Muscle of leg (tissue), 16 donors: ENCODE measurements at places on chromosomes 12 and 14.
A peak's percentile ranks its signal among the peaks of the same experiment; 100 is the strongest.

DNA sequence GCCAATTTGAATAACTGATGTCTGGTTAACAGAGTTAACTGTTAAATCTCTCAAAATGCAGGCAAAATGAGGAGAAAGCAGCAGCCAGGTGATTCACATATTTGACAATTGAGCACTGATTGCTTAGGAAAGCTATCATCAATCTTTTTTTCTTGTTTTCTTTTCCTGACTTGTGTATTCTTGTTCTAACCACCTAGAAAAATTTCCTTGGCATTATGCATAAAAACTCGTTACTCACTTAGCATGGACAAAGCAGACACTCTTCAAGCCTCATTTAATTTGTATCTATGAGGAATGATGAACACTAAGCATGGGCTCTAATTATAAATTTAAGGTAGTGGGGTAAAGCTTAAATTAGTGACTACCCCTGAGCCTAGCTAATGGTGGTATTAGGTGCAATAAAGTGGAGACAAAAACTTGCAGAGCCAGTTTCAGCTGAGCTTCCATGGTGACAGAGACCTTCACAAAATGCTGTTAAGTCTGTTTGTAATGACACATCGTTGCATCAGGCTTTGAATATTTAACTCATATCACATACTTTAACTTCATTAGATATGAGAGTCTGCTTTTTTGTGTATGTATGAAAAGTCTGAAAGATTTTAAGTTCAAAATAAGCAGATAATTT lies 52.0 kb downstream of the RASSF9 start:
- DNase-seq, result no peak

- no peak for DNase-seq
Measured at GRCh38 chr14:38547961-38548490, 292.1 kb upstream of the CLEC14A start.

DNA sequence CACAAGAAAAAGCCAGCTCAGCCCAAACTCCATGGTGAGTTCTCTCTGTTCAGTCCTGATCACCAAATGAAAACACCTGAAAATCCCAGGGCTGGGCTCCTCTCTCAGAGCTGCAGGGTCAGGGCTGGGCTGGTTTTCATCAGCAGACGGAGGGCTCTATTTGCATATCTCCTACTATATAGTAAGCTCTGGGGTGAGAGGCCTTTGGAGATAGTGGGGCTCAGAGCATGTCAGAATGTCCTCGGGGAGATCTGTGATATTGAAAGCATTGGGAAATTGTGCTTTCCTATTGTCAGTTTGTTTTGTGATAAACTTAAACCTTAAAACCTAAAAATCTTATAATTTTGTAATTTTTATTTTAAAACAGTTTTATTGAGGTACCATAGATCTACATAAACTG lies 742.6 kb downstream of the TMEM121 start:
- no peak for DNase-seq

DNA sequence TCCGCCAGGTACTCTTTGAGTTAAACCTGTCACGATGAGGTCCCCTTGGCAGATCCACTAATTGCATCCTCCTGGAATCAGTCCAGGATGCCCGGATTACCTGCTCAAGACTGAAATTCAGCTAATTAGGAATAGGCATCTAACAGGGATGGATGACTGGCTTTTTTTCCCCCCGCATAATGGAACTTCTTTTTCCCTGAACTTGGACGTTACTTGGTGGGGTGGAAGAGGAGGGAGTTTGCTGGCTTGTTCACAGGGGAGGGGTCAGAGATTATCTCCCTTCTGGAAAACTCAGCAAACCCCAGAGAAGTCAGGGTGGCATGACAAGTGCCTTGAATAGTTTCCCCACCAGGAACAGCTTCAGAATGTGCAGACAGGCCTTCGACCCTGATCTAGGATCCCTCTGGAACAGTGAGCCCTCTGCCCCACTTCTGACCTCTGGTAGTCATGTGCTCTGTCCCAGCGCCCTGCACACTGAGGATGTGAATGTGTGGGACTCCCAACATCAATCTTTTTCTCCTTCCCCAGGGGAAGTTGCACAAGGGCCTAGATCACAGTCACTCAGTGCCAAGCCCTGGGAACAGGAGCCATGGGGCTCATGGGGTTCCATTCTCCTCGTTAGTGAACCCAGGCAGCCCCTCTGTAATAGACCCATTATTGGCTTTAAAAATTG lies 142.5 kb downstream of the SMOC1 start:
- no peak for DNase-seq

- peak; percentile 86 for DNase-seq
Measured at GRCh38 chr12:54030889-54031471, 1.9 kb upstream of the HOXC5 start.

DNA sequence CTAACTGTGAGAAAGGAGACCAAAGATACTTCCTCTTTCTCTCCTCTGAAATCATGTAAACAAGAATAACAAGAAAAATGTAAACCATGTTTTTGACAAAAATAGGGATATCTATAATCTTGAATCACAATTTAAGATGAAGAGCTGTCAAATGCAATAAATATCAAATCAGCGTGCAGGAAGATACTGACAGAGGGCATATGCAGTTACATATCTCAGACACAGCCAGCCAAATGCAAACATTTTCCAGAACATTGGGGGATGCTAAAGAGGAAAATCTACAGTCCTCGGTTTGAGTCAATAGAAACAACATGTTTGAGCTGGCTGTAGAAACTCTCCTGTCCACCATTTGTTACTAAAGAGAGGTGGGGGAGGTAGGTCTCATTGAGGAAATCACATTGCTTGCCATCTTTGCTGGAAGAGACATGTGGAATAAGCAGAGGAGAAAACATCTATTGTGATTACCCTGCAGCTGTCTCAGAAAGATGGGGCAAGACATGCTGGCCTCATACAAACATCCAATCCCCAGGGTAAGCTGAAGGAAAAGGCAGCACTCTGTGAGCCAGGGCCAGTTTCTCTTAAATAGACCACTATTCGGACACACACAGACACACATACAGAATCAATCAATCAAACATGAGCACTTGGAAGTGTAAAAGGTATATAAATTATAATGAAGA lies 43.5 kb downstream of the CNTN1 start:
- peak; percentile 3 for DNase-seq
